Hematopoietic multipotent progenitor cell treated with erythropoietin and hydrocortisone succinate and interleukin-3 and kit ligand, for 4 days (in vitro differentiated cells): ENCODE measurements at places on chromosomes 3 and 15.

- no peak for DNase-seq
Measured at GRCh38 chr3:8873740-8874139, 89.5 kb downstream of the RAD18 start.

DNA sequence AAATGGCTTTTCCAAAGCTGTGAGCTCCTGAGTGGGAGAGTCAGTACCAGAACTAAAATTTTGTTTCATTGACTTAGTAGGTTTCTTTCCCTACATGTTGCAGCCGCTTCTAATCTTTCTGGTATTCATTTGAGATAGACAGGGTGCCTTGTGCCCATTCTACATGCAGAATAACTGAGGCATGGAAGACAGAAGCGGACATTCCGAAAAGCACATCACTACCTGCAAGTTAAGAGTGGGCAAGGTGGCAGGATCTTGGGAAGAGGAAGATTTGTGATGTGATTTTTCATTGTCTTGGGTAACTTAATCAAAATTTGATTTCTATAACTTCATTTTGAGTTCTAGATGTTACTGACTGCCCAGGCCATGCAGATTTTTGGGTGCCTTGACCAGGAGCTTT lies 2.0 kb downstream of the MAP2K5 start:
- no peak for DNase-seq

GRCh38 chr3:16186565-16186964 lies 12.1 kb downstream of the GALNT15 start:
- DNase-seq, result no peak

DNA sequence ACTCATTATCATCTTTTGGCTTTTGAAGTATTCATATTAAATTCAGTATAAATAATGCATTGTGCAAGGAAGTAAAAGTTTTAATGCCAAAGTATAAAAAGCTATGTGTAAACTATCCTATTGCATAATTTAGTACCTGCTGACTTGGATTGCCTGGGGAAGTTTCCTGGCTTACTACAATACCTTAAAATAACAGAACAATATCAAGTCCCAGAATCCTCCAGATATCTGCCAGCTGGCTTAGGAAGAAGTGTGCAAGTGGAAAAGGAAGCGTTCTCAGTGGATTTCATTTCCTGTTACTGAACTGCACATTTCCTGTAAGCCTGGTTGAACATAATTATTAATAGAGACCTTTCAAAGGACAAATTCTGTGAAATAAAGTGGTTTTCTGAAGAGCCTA lies 236.7 kb downstream of the ADAMTSL3 start:
- DNase-seq, result no peak
